Right cardiac atrium (tissue), 5 donors: ENCODE measurements at places on chromosomes 5 and 9. TPM values are rescaled to one million over a fixed set of nuclear protein-coding genes. Genes with fewer than 3 reads are reported as not detected.

Gene CCDC127
- 9.8 TPM for total RNA-seq

Gene AK8
- total RNA-seq, result 0.29 TPM

Gene C5
- 1.9 TPM for total RNA-seq

Gene WNK2
- total RNA-seq, result 246 TPM

Gene PFN3
- not detected for total RNA-seq

Gene TRIM36
- 0.94 TPM for total RNA-seq

Gene NIM1K
- 0.60 TPM for total RNA-seq

Gene BRINP1
- 0.93 TPM for total RNA-seq

Gene RNF224
- total RNA-seq, result not detected

Gene SPINK7
- not detected for total RNA-seq

Gene FAM169A
- 7.7 TPM for total RNA-seq

Gene GNG10
- total RNA-seq, result 28.9 TPM

Gene SV2C
- 0.88 TPM for total RNA-seq

Gene DCP2
- 26.0 TPM for total RNA-seq

Gene LCN15
- total RNA-seq, result 0.32 TPM

Gene FAM114A2
- 46.3 TPM for total RNA-seq

Gene OR13D1
- total RNA-seq, result not detected

Gene SPATA6L
- total RNA-seq, result 1.7 TPM

Gene MRPL22
- 69.7 TPM for total RNA-seq

Gene WDR38
- not detected for total RNA-seq
